ENCODE measurements at places on chromosomes 13 and 19.

DNA sequence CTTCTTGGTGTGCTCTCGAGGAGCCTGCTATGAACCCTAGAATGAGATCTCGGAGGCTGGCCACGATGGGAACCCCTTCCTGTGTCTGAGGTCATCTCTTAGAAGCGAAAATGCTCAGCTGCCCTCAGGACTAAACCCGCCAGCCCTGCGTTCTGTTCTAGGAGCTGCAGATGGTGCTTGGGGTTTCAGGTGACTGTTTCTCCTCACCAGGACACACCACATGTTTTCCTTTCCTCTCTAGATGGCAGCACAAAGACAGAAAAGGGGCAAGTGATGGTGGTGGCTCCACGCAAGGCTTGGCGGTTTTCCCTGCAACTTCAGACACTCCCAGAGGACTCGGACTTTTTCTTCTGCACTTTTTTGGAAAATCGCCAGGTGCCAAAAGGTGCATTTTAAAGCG is 60.1 kb downstream of the RNASEH2B start:
- DNase-seq = no peak

DNA sequence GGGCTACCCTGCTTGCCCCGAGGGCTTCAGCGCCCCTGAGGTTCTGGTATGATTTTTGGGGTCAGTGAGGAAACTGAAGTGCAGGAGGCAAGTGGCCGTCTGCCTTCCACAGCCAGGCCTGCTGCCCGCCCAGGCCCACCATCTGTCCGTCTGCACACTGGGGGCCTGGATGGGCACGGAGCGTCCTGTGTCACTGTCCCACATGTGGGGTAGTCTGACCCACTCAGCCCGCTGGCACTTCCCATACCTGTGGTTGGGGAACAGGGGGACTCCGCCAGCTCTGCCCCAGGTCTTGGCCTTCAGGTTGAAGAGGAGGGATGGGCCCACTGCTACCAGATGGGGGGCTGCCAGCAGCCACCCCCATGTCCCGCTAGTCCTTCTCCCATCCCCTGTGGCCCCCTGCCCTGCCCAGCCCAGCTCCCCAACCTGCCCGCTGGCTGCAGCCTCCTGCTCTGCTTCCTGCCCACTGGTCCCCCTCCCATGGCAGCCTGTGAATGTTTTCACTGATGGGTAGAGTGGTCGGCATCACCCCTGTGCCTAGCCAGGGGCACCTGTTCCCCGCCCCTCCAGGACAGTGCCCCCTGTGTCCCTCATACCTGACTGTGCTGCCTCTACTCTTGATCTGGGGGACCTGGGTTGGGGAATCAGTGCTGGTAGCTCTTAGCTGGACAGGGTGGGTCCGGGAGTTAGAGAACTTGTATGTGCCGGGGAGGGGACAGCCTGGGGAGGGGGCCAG is 9.5 kb downstream of the PIAS4 start:
- no peak for DNase-seq

DNA sequence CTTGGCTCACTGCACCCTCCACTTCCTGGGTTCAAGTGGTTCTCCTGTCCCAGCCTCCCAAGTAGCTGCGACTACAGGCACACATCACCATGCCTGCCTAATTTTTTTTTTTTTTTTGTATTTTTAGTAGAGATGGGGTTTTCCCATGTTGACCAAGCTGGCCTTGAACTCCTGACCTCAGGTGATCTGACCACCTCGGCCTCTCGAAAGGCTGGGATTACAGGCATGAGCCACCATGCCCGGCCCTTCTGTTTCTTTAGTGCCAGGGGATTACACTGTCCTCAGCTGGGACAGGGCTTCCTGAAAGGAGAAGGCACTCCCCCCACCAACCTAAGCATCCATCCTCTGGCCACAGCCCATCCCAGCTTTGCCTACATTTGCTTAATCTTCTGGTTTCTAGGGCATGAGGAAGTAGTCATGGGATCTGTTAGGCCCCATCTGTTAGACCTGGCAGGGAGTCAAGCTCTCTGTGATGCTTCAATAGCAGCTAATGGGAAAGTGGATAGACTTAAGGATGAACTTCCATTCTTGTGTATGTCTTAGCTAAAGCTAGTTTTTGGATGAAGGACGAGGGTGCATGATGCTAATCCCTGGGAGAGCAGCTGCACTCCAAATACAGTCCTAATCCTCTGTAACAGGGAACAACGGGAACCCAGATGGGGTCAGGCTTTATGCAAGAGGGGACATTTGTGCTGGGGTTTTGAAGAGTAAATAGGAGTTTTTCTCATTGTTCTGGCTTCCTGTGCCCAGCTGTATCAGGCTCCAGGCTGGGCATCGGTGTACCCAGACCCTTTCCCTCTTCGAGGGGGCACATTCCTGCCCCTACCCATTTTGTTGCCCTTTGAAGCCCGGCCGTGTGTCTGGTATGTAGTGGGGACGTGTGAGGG is 2.6 kb downstream of the VAV1 start:
- peak; percentile 85 for DNase-seq

GRCh38 chr13:64311112-64311511 is 2895.5 kb upstream of the PCDH20 start:
- no peak for DNase-seq

- DNase-seq = no peak
Measured at GRCh38 chr13:80871481-80871880, 530.6 kb upstream of the SPRY2 start.

DNA sequence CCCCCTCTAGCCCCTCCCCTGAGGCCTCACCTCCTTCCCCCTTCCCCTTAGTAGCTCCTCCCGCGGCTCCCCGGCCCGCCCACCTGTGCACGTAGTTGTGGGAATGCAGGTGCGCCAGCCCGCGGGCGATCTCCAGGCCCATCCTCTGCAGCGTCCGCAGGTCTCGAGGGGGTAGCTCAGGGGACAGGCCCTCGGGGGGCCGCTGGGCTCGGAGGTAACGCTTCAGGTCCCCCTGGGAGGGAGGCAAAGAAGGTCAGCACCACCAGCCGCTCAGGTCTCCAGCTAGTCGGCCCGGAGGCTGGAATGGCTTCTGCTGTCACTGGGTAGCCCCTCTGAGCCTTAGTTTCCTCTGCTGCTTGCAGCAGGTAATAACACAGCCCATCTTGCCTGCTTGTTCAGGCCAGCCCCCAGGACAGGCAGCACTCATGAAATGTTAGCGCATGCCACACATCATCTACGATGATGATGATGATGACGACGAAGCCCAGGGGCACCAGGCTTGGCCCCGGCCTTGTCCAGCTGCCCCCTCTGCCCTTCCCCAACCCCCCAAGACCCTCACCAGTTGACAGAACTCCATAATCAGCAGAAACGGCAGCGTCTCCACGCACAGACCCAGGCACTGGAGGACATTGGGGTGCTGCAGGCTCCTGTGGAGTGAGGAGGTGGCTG is 9.2 kb downstream of the LMTK3 start:
- DNase-seq = no peak

DNA sequence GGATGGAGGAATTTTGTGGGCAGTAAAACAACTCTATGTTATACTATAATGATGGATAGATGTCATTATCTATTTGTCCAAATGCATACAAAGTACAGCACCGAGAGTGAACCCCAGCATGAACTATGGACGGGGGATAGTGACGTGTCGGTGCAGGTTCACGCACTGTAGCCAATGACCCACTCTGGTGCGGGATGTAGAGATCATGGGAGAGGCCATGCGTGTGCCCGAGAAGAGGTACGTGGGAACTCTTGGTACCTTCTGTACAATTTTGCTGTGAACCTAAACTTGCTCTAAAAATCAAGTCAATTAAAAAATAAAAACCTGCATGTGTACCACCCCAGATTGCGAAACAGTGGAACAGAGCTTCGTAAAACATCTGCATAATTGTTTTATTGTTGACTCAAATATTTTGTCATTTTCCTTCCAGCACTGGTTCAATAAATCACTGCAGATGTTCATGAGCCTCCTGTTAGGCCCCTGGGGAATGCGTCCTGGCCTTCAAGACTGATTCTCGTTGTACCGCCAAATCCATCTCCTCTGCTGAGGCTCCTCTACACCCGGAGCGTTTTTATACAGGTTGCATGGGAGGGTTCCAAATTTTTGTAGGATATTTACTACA is 30.9 kb downstream of the COL4A1 start:
- no peak for DNase-seq

- no peak for DNase-seq
Measured at GRCh38 chr13:73168226-73168952, 109.6 kb downstream of the KLF5 start.

- no peak for DNase-seq
Measured at GRCh38 chr19:18842166-18842565, 10.4 kb downstream of the UPF1 start.

DNA sequence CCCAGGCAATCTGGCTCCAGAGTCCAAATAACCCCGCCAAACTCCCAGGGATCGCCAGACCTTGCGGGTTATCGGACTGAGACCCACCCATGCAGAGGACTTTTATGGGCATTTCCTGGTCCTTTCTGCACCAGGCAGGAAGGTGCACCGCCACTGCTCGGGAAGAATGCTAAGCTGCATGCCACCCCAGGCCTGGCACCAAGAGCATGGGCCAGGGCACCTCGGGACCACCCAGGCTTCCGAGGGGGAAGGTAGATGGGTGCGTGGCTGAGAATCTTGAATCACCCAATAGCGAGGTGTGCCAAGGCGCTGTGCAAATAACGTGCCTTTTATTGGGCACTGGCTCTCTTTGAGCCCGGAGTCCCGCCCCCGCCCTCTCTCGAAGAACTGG is 422 bp upstream of the ZNF575 start:
- no peak for DNase-seq

- DNase-seq = no peak
Measured at GRCh38 chr13:24307211-24308067, 1.9 kb upstream of the C1QTNF9 start.

- no peak for DNase-seq
Measured at GRCh38 chr19:801861-802497, 4.7 kb downstream of the PTBP1 start.

DNA sequence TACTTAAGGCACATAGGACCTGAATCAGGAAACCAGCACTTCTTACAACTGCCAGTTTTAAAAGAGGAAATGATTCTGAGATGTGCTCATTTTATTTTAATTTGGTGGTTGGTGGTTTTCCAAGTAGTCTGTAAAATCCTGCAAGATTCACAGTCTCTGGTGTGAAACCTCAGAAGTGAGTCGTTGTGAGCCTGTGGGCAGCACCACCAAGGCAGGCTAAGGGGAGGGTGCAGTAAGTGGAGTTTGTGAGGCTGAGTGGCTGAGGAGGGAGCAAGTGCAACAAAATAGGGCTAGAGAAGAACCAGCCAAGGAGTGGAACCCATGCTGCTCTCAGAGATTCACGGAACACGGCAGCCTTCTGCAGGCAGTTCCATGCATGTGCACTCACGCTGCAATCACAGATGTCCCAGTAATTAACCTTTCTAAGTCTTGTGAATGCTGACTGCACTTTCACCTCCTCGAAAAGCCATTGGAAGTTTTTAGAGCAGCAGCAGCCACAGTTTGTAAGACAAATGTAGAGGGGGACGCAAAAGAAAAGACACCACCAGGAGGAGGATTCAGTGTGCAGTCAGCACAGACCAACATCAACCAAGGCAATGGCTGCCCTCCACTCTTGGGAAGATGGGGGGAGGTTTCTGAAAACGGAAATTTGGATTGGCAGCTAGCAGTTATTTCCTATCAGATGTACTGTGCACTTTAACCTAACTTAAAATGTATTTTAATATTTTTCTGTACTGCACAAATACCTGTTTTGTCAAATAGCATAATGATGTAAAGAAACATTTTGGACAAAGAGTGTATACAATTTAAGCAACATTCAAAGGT is 44.9 kb downstream of the ESD start:
- DNase-seq = peak; percentile 68

DNA sequence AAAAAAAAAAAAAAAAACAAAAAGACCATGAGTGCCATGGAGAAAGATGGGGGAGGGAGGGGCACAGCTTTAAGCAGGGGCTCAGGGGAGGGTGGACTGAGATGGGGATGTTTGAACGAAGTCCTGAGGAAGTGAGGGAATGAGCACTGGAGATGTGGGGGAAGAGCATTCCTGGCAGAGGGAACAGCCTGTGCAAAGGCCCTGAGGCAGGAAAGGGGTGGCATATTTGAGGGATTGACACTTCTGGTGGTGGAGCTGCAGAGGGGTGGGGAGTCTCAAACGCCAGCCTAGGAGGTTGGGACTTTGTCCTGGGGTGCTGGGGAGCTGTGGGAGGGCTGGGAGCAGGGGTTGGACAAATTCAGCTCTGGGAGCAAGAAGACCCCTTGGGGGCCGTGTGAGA is 29.2 kb downstream of the MYH14 start:
- no peak for DNase-seq

- DNase-seq = no peak
Measured at GRCh38 chr19:38727868-38728660, 16.2 kb downstream of the CAPN12 start.

DNA sequence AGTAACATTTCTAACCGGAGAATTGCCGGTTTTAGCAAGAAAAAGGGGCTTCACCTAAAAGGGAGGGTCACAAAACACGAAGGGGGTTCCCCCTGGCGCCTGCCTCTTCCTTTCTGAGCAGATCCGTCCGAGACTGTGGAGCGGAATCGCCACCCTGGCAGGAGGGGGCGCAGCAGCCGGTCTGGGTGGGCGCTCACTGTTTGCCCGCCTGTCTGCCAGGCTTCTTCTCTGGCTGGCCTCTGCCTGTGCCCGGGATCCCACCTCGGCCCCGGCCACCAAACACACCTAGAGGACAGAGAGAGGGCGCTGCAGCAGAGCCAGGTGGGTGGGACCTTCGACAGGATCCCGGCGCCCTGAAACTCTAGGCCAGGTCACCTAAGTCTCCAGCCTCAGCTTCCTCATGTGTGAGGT is 15.6 kb downstream of the LSM4 start:
- DNase-seq = no peak

DNA sequence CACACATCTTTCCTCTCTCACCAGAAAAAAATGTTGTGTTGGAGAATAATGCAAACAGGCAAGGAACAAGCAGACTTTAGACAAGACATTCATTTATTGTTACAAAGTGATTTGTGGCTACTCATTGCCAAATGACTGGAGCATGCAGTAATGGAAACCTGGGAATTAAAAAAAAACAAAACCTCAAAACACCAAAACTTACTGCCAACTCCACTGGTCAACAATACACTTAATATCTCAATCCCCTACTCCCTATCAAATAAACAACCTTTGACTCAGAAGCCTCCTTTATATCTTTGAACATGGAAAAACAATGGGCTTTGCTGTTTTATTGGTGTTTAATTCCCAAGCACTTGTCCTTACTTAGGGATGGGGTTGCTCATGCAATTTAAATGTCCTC is 112.8 kb downstream of the POSTN start:
- no peak for DNase-seq

GRCh38 chr13:67390462-67391086 is 160.4 kb upstream of the PCDH9 start:
- DNase-seq = no peak

DNA sequence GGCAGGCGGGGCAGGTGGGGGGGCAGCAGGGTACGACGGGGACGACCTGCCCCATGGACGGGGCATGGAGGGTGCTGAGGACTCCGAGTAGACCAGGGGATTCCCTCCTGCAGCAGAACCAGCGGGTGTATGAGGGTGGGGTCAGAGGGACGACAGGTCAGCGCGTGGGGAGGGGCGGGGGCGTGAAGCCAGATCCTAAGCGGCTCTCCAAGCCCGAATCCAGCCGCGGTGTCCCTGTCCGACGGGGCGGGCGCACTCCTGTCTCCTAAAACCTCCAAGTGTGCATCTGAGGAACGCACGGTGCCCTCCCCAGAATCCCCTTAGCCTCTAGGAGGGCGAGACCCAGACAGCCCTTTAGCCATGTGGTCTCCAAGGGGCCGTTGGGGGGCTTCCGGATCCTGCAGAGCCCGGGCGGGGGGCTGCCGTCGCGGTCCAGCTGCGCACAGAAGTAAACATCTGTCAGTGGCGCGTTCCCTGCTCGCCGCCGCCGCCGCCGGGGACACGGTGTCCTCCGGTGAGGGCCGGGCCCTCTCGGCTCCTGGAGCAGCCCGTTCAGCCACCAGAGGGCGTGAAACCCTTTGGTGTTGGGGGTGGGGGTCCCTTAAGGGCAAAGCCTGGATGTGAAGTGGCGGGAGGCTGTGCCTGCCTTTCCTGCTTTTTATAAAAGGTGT is 730 bp downstream of the NRTN start:
- peak; percentile 50 for DNase-seq

All from suppressor macrophage (primary cell).